ENCODE measurements at places on chromosomes 5 and 9.

- no peak for DNase-seq
Measured at GRCh38 chr5:177968661-177969211, 27.3 kb downstream of the PROP1 start.

DNA sequence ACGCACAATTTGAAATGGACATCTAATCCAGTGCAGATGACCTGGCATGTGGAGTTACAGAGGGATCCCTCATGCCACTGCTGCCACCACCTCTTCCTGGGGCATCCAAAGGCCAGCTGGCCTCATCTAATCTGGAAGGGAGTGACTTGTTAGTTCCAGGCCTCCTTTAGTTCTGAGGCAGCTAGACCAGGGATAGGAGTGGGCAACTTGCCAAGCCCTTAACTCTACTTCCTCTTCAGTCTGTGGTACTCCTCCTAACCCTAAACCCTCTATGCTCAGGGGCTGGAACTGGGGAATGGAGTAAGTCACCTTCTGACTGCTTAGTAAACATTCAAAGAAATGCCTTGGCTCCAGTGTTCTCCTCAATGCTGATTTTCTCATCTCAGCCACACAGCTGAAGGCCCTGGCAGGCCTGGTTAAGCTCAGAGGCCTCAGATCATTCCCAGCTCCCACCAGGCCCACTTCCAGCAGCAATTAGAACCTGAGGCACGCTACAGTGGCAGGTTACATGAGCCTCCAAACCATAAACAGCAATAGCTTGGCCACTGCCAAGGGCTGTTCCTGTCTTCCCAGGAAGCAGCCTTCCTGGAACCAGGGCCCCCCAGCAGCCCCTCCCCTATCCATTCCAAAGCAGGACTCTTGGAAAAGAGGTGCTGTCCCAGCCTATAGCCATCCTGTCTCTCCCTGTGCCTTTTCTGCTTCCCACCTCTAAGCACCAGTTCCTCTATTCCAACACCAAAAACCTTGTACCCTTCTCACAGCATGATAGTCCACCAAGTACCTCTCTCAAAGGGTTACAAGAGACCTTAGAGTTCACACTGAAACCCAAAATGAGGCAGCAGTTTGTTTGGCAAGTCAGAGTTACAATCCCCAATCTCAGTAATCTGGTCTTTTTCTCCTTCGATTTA lies 2.0 kb downstream of the EIF4EBP3 start:
- no peak for DNase-seq

- DNase-seq: no peak
Measured at GRCh38 chr9:95499847-95500246, 16.9 kb downstream of the PTCH1 start.

GRCh38 chr5:104706600-104706999 lies 1144.0 kb upstream of the NUDT12 start:
- no peak for DNase-seq

GRCh38 chr9:98970532-98971041 lies 26.9 kb downstream of the COL15A1 start:
- no peak for DNase-seq

DNA sequence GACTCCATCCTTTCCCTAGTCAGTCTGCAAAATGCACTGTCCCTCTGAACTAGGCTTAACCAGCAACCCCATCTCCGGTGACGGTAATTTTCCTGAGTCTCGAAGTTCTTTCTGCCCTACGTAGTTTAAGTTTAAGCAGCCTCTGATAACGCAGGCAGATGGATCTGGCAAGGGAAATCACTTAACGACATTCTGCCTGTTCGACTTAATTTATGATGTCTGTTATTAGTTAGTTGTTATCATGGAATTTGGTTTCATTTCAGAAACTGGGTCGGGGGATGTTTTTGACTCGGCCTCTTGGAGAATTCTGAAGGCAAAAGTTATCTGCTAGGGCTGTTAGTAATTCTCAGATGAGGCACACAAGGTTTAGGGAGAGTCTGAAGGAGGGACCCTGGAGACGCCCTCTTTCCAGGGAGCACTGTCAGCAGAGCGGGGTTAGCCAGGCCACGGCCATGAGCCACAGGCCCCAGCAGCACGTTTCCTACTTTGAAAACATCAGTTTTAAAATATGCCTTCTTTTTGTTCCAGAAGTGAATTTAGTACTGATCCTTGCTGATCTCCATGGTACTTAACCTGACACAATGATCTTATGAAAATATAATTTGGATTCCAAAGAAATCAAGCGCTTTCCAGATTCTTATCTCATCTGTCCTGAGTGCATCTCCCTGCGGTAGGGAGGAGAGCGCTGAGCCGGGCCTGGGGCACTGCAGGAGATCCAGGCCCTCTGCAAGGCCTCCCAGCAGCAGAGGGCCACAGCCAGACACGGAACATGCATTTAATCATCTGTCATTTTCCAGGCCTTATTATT lies 171.0 kb upstream of the OTULINL start:
- DNase-seq: no peak

DNA sequence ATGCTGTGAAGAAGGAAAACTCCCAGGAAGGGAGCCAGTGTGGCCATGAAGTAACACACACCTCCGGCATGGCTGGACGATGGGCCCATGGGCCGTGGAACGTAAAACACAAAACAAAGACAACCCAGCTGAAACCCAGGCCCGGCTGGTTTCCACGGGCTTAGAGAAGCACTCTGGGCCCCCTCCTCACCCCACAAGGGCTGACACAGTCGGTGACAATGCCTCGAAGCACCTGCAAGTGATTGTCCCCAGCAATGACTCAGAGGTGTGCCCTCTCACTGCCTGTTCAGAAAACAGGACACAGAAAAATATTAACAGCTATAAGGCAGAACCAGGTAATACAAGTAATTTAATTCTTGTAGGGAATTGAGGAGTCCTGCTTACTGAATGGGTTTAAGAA lies 135.3 kb downstream of the ROR2 start:
- DNase-seq: no peak

DNA sequence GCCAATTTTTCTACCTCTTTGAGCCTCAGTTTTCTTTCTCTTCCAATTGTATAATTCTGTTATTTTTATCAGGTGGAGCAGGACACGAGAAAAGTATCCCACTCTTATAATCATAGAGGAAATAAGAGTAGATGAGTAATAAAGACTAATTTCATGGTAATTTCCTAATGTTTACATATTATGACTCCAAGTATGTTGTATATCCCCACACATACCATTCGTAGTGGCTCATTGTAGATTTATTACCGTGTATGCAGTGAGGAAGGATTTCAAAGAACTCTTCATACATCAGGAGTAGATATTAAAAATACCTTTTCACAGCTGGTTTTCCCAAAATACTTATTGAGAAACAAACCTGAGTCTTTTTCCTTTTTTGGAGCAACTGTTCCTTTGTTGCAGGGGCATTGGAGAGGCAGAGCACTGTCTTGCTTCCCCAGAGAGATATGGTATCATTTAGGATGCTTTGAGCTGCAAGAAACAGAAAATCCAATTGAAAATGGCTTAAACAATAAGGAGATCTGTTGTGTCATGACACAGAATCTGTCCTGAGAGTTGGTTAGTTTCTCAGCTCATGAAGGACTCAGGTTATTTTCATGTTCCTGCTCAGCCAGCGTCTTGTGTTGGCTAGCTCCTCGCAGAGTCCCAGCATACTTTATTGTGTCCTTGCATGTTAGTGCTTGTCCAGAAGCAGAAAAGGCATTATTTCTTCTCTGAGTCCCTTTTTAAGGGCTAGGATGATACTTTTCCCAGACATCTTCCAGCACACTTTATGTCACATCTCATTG lies 291.2 kb downstream of the ARHGAP26 start:
- DNase-seq: no peak

DNA sequence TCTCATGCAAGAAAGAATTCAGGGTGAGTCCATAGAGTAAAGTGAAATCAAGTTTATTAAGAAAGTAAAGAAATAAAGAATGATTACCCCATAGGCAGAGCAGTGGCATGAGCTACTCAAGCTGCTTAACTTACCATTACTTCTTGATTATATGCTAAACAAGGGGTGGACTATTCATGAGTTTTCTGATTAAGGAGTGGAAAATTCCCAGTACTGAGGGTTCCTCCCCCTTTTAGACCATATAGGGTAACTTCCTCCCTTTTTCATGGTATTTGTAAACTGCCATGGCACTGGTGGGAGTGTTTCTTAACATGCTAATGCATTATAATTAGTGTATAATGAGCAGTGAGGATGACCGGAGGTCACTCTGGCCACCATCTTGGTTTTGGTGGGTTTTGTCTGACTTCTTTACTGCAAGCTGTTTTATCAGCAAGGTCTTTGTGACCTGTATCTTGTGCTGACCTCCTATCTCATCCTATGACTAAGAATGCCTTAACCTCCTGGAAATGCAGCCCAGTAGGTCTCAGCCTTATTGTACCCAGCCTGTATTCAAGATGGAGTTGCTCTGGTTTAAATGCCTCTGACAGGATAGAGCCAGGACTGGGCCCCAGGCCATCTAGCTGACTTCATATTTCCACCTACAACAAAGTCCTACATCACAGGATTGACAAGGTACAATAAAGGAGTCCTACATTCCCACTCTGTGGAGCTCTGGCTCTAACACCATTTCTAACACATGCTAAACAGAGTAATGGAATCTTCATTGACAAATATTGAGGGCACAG lies 186.7 kb downstream of the NXNL2 start:
- no peak for DNase-seq

DNA sequence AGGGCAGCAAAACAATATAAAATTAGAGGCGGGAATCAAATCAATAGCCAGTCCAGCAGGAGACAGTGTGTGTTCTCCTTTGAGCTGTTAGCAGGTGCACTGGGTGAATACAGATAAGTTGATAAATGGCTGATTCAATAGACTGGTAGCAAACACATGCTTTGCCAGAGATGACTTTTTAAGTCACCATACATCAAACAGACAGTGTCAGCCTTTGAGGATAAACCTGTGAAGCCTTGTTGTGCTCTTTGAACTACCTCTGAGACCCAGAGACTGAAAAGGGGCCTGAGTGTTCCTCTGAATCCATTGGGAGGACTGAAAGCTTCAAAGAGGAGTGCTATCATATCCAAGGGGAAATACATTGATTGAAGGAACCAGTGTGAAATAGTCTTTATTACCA lies 301.9 kb downstream of the RASEF start:
- no peak for DNase-seq

- peak; percentile 8 for DNase-seq
Measured at GRCh38 chr5:5767286-5767928, 344.9 kb downstream of the ICE1 start.

DNA sequence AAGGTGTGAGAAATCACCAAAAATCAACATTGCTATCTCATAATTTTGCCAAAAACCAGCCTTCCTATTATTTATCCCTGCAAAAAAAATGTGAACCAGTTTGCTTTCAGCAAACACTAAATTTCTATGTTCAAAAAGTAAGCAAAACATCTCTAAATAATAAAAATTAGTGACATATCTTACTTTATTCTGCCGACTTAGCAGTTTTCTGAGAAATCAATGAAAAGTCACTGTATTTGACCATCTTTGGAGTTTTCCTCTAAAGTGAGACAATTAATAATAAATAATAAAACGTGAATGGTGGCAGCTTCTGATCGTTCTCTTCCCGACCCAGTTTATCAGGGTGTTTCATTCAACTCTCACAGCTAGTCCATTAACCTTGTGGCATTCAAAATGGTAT lies 158.6 kb upstream of the TARS1 start:
- no peak for DNase-seq

GRCh38 chr5:125179612-125180011 lies 433.2 kb upstream of the ZNF608 start:
- DNase-seq: no peak

GRCh38 chr5:52132053-52132452 lies 655.7 kb upstream of the ITGA1 start:
- no peak for DNase-seq

GRCh38 chr5:73822278-73822988 lies 196.4 kb downstream of the ARHGEF28 start:
- DNase-seq: no peak

GRCh38 chr5:171481571-171482433 lies 62.4 kb downstream of the FGF18 start:
- DNase-seq: no peak
